ENCODE measurements at places on chromosomes 2 and 18. TPM values are rescaled to one million over a fixed set of nuclear protein-coding genes. Genes with fewer than 3 reads are reported as not detected.

The PDE11A gene
- 60.5 TPM for total RNA-seq

DNA sequence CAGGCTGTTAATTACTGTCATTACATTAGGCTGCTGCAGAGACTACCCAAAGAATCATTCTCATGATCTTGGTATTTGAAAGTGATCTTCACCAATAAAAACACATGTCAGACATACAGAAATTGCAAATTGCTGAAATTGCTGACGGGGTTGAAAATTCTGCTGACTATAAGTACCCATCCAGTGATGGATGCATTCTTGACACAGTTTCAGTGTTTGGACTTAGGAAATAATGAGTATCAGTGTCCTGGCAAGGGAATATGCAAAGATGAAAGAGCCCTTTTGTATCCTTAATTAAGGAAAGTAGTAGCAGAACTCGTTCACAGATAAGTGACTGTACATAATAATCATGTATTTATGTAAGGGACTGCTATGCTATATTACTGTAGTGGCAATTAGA lies 221.1 kb upstream of the ATP5MC3 start:
- DNase-seq = no peak

- no peak for DNase-seq
Measured at GRCh38 chr2:30968660-30969397, 161.6 kb upstream of the CAPN13 start.

The TRIM54 gene
- not detected for total RNA-seq
